Fibroblast of skin of left quadriceps (primary cell): ENCODE measurements at places on chromosomes 5 and 9.

GRCh38 chr5:143215690-143216089 is 187.8 kb downstream of the NR3C1 start:
- DNase-seq, result no peak

DNA sequence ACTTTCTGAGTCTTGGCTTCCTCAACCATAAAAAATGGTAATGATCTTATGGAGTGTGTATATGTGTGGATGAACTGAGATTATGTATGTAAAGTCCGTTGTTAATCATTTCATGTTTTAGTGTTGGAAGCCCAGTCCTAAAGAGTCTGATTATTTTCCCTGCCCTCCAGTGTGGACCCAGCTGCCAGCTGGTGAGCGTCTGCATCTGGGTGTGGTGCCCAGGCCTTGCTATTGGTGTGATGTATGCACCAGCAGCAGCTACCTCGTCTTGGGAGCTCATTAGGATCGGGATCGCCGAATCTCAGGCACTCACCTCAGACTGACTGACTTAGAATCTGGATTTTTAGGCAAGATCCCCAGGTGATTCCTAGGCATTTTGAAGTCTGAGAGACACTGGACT is 63.8 kb downstream of the LRRC70 start:
- DNase-seq, result no peak

- DNase-seq, result peak; percentile 39
Measured at GRCh38 chr9:2231829-2232228, 216.7 kb downstream of the SMARCA2 start.

DNA sequence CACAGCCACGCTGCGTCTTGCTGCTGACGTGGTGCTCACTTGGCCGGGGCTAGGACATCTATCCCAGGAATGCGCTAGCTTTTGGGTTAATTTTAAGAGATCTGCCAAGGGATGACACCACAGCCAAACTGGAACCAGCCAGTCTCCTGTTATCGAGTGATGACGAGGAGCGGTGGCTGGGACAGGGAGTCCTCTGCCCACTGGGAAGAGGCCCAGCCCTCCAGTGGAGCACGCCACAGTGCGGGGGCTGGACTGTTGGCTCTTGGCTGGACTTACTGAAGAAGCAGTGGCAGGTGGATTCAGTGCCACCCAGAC is 55.1 kb upstream of the PHYKPL start:
- DNase-seq, result no peak

GRCh38 chr5:93807846-93808245 is 66.4 kb upstream of the POU5F2 start:
- no peak for DNase-seq

GRCh38 chr9:129584136-129584535 is 36.8 kb downstream of the C9orf50 start:
- peak; percentile 75 for DNase-seq

- peak; percentile 90 for DNase-seq
Measured at GRCh38 chr9:134811673-134812342, 68.8 kb upstream of the FCN2 start.

DNA sequence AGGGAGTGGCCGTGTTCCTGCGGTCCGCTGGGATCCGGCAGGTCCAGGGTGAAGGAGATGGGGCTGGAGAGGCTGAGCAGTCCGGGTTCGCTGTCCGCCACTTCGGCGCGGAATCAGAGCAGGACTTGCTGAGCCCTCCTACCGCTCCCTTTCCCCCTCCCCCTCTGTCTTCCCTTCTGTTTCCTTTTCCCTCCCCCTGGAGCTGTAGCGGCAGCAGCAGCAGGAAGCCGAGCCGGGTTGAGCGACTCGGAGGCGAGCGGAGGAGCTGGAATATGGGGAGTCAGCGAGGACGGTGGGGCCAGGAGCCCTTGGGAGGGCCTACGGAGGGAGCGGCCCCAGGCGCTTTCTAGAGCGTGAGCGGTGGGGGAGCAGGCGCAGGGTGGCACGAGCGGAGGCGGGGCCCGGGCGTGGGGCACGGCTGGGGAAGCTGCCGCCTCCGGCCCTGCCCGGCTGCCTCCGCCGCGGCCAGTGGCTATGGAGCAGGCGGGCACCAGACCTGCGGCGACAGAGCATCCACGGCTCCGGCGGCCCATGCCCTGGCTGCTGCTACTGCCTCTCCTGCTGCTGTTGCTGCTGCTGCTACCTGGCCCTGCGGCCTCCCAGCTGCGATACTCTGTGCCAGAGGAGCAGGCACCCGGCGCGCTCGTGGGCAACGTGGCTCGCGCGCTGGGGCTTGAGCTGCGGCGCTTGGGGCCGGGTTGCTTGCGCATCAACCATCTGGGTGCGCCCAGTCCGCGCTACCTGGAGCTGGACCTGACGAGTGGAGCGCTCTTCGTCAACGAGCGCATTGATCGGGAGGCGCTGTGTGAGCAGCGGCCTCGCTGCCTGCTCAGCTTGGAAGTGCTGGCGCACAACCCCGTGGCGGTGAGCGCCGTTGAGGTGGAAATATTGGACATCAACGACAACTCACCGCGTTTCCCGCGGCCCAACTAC is at the start of gene PCDHAC2:
TSS of gene PCDHAC2 (plus strand) at position 184 of the 933 bp plus-strand sequence. CDS start at position 475, 291 bp downstream.
- DNase-seq, result no peak

GRCh38 chr5:159262472-159262858 is 625 bp upstream of the UBLCP1 start:
- DNase-seq, result peak; percentile 4

DNA sequence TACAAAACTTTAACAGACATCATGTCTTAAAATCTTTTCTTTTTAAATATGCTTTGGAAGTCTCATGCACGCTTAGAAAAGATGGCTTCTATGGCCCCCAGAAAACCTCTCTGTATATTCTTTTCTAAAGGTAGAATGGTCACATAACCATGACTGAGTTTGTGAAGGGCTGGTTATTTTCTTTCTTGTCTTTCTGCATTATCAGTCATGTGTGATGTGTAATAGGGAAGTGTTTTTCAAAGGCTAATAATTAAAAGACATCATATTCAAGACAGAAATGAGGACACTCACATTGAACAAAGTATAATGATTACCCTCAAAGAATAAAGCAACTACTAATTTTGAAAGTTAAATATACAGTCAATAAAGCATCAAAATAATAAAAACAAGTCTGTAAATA is 253.4 kb downstream of the TRPM3 start:
- no peak for DNase-seq

- no peak for DNase-seq
Measured at GRCh38 chr9:20030671-20031070, 241.8 kb upstream of the SLC24A2 start.

- no peak for DNase-seq
Measured at GRCh38 chr5:131214609-131215227, 44.0 kb downstream of the LYRM7 start.

DNA sequence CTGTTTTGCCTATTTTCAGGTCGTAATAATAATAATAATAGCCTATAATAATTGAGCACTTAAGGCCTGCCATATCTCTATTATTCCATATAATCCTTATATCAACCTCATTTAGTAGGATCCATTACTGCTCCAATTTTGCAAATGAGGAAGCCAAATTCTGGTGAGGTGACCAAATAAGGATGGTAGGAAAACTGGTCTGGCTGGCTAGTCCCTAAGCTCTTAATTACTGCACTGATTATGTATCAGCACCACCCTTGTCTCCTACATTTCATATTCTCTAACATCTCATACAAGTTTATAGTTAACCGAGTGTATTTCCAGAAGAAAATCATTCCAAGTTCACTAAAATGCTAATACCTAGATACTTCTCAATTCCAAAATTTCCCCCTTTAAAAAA is 166.5 kb upstream of the RGMB start:
- DNase-seq, result no peak

GRCh38 chr5:40429258-40430100 is 250.2 kb upstream of the PTGER4 start:
- DNase-seq, result no peak

DNA sequence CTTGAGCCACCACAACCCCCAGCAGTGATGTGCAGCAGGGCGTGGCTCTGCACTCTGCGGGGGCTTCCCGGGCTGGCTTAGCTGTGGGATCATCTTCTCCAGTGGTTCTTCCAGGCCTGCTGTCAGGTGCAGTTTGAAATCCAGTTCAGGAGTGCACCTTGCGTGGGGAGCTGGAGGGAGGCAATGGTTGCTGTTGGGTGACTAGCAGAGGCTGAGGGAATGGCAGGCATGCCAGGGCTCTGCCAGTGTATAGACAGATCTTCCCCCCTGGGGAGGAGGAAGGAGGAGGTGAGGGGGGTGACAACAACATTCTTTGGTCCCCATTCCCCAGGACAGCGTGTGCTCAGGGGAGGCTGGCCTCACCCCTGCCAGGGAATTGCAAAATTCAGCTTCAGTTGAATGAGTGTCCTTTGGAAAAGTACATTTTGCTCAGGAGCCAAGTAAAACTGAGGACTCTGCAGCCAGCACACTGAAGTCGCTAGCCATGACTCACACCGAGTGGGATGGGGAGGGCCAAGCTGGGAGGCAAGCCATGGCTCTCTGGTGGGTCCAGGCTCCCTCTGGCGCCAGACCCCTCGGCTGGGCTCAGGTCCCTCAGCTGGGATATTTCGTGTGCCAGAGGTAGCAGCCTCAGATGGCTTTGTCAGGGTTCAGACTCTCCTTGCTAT is 35.0 kb downstream of the ERGIC1 start:
- DNase-seq, result peak; percentile 48
